ENCODE measurements at places on chromosomes 6 and 20.

DNA sequence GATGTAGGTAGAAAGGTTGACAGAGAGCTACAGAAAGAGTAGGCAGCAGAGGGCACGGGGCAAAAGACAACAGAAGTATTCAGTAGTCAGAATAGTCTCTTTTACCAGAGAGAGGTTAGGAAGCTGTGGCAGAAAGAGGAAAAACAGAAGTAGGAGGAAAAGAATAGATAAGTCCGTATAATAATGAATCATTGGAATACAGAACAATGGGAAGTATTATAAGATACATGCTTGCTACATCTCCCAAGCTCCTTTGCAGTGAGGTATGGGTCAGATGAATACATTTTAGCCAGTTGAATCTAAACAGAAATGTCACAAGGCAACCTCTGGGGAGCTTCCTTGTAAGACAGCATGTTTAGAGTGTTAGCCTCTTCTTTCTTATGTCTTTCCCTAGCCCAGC lies 570.5 kb upstream of the CITED2 start:
- DNase-seq, result no peak

GRCh38 chr6:56528412-56528841 lies 114.3 kb downstream of the DST start:
- DNase-seq, result no peak

GRCh38 chr6:79127660-79128059 lies 49.6 kb upstream of the PHIP start:
- no peak for DNase-seq

DNA sequence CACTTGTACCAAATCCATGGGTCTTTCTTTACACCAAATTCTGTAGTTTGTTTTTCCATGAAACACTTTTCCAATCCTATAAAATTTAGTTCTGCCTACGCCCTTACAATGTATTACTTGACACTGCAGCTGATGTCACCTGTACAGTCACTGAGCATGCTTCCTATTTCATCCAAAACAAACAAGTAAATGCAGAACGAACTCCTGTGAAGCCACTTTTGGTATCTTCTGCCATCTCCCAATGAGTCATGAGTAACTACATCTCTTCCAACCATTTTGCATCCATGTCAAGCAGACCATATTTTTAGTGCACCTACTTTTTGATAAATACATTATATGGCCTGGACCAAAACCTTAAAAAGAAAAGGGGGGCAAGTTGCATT lies 42.4 kb downstream of the HDDC2 start:
- no peak for DNase-seq

- no peak for DNase-seq
These were observed 2.6 kb upstream of the SIRPB1 start for GRCh38 chr20:1622450-1622849.

GRCh38 chr6:38413102-38413800 lies 226.5 kb downstream of the BTBD9 start:
- DNase-seq, result no peak

DNA sequence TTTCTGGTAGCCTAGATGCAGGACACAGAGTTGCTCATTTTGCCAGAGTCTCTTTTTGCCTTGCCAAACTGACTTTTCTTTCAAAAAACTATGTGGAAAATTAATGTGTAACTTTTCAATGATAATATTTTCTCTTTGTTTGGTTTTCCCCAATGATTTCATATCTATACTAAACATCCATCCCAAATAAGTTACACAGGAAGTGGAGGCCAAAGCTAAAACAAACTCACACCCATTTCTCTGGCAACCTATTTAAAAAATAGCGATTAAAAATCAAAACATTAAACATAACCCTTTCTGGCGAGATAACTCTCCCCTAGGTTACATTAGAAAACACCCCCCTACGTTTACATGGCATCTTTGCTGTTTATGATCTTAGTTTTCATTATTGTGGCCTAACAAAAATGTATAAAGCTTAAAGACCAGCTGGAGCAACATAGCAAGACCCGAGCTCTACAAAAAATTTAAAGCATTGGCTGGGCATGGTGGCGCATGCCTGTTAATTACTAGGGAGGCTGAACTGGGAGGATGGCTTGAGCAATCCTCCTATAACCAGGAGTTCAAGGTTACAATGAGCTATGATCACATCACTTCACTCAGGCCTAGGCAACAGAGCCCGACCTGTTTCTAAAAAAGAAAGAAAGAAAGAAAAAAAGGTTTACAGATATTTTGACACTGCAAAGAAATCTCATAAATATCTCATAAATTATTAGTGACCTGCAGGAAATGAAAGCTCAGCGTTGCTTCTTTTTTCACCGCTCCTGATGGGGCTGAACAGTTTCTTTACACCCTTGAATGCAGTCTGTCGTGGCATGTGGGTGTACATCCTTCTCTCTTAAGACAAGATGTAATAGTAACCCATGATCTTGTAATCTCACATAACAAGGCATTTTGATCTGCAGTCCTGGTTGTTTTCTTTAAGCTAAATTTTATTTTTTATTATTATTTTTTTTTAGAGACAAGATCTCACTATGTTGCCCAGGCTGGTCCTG lies 32.8 kb upstream of the CEP85L start:
- DNase-seq, result no peak

- no peak for DNase-seq
These were observed 668.9 kb upstream of the CITED2 start for GRCh38 chr6:140043357-140043756.

All from thyroid gland (tissue), 4 donors.